Tibial nerve (tissue), 4 donors: ENCODE measurements at places on chromosomes 3 and 15. TPM values are rescaled to one million over a fixed set of nuclear protein-coding genes. Genes with fewer than 3 reads are reported as not detected.

The ITIH1 gene
- not detected for total RNA-seq

The KNG1 gene
- total RNA-seq = not detected

The SERINC4 gene
- not detected for total RNA-seq

DNA sequence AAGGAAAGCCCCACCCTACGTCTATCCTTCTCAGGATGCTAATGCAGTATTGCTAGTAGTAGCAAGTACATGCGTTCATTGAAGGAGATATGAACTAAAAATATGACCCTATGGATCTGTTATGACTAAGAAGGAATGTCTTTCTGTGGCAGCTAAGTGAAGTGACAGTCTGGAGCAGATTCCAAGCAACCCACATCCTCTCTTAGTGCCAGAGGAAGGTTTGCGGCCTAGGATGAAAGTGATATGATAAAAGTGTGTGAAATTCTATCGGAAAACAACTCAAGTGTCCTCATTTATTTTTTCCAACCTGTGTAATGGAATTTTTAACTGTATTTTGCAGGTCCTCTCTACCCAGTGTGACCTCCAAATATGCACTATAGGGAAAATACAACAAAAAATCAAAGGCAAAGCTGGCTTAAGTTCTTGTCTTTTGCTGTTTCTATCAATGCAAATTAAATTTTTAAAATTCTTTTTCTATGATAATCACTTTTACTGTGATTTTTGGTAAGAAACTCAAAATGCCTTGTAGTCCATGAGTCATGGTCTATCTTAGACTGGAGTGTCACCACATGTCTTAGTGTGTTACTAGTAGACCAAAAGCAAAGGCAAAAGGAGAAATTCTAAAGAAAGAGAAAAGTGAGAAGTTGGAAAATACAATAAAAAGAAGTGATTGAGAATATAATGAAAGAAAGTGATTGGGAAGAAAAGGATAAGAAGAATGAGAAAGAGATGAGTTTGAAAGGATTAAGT lies 161.2 kb upstream of the TMCO5A start:
- DNase-seq = no peak

DNA sequence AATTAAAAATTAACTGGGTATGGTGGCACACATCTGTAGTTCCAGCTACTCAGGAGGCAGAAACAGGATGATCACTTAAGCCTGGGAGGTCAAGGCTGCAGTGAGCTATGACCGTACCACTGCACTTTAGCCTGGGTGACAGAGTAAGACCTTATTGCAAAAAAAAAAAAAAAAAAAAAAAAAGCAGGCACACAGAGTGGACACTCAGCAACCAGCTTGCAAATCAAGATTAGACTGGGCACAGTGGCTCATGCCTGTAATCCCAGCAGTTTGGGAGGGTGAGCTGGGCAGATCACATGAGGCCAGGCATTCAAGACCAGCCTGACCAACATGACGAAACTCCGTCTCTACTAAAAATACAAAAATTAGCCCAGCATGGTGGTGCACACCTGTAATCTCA lies 5.4 kb downstream of the CLN6 start:
- no peak for DNase-seq

- no peak for DNase-seq
Observed at GRCh38 chr15:26665957-26666791, 106.7 kb downstream of the GABRB3 start.

DNA sequence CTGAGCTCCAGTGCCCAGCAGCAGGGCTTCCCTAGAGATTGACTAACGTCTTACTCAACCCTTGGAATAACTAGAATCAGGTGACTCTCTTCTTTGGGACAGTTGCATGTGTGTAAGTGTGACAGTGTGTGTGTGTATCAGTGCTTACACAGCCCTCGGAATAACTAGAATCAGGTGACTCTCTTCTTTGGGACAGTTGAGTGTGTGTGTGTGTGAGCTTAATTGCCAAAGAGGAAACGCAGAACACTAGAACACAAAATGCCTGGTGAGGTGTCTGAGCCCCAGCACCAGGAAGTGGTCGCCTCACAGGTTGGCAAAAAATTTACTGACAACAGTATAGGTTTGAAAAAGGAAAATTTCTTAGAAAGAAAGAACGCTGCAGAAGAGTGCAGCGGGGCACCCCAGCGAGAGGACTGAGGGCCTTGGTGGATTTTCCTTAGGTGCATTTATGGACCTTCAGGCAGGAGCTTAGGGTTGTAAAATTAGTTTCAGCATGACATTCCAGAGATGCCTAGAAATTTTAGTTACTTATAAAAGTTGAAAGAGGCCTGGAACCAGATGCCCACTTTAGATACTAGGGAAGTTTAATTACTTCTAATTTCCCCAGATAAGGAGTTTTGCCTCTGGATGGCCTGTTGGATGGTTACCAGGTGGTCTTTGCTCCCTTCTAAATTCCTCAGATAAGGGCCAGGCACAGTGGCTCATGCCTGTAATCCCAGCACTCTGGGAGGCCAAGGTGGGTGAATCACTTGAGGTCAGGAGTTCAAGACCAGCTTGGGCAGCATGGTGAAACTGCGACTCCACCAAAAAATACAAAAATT lies 3.7 kb upstream of the WDR82 start:
- DNase-seq = no peak

GRCh38 chr15:93413745-93414144 lies 324.7 kb upstream of the RGMA start:
- DNase-seq = no peak

DNA sequence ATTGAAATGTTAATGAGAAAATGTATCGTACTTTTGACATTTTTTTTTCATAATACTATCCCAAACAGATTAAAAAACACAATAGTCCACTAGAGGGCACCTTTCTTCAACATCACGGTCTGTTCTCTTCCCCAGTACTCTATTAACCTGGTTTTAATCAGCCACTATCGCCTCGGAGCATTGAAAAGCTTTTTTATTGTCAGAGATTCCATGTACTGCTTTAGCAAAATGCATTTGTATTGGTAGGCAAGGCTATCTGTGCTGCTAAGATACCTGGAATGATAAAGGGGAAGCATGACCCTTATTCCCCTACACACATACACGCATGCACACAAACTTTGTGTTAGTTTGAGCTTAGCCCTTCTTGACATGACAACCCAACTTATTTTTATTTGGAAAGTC lies 160.1 kb upstream of the IL12A start:
- no peak for DNase-seq
